ENCODE measurements at places on chromosomes 7 and 10.

GRCh38 chr10:96606216-96606615 lies 19.4 kb upstream of the TM9SF3 start:
- no peak for DNase-seq

- no peak for DNase-seq
Observed at GRCh38 chr7:139118234-139118804, 8.8 kb upstream of the ZC3HAV1 start.

GRCh38 chr10:110858297-110858934 lies 13.3 kb upstream of the PDCD4 start:
- no peak for DNase-seq

DNA sequence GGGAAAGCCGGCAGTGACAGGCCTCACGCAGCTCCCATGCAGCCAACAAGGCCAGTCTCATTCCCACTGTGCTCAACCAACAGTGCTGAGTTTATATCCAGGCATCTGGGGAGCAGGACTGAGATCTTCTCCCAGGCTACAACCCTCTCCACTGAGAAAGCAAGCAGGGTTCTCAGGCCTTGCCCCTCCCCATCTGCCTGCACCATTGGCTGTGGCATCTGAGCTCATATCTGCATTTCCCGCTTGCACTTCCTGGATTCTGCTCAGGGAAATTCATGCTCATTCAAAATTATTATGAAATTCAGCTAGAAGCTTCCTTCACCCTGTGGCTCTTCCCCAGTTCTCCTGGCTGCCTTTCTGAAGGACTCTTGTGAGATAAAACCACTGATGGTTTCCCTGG lies 1029.0 kb downstream of the GRM8 start:
- DNase-seq, result no peak

- no peak for DNase-seq
Observed at GRCh38 chr7:98964596-98964995, 86.3 kb downstream of the TRRAP start.

GRCh38 chr7:12861070-12861469 lies 173.6 kb downstream of the ARL4A start:
- no peak for DNase-seq

DNA sequence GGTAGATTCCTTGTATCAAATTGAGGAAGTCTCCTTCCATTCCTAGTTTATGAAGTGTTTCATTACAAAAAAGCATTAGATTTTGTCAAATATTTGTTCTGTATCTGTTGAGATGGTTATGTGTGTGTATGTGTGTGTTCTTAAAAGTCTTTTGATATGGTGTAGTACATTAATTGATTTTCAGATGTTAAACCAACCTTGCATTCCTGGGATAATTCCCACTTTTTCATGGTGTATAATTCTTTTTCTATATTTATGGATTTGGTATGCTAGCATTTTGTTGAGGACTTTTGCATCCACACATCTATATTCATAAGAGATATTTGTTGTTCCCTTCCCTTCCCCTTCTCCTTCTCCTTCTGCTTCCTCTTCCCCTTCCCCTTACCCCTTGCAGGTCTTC lies 8.9 kb upstream of the GIMAP8 start:
- no peak for DNase-seq

DNA sequence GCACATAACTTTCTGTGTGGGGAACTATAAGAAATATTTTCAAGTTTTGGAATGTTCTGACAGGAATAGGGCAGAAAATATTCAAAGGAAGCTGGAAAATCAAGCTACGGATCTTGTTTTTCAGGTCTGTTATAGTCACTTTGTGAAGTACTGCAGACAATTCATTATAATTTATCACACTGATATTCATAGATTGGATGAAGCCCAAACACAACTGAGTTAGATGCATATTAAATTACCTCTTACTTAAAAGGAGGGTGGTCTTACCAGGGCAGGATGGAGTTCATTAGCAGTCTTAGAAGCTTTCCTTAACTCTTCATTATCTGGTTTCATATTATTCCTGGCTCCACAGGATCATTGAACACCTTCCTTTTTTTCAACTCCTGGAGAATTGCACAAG lies 242.3 kb downstream of the DYNC1I1 start:
- DNase-seq, result no peak

DNA sequence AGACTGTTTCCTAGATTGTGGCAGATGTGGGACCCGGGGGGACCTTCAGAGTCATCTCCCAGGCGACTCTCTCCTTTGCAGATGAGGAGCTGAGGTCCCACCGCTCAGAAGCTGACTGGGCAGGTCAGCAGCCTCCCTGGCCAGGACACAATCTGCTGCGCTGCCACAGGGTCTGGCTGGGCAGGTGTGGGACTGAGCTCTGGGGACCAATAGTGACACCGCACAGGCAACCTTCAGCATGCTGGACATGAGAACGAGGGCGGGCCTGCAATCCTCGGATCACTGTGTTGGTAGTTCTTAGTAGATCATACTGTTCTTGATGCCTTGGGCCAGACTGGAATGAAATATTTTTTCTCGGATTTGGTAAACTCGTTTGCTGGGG lies 20.5 kb upstream of the CRYGN start:
- DNase-seq, result no peak

GRCh38 chr10:115209133-115209532 lies 116.0 kb downstream of the ATRNL1 start:
- no peak for DNase-seq

DNA sequence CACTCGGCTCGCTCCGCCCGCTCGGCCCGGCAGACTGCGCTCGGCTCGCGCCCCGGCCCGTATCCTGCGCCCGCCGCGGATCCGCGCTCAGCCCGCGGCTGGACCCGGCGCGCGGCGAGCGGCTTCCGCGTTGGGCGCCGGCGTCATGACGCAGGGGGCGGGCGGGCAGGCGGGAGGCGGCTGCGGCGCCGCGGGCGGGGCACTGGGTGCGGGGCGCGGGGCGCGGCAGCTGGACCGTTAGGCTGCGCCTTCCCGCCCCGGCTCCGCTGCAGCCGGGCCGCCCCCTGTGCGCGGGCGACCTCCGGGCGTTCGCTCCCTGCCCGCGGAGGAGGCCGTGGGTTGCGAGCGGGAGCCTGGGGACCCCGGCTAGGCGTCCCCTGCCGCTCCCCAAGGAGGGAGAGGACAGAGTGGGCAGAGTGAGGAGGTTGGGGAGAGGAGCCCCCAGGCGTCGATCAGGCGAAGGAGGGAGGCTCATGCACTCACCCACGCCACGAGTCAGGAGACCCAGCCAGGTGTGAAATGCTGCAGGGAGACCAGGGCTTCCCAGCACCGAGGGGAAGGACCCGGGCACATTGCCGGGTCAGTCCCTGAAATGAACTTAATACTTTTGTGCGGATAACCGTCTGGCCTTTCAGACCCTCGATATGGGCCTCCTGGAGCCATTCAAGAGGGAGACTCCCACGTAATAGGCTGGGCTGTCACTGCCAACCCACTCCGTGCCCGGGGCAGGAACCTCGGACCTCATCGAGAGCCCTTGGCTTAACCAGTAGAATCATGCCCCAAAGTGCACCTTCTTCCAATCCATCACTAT lies at the start of gene PIP4K2A:
TSS of gene PIP4K2A (minus strand) at position 100 of the 811 bp plus-strand sequence. CDS start 252 bp downstream, outside the sequence.
- DNase-seq, result peak; percentile 89

- DNase-seq, result peak; percentile 16
Observed at GRCh38 chr7:150937848-150938561, 40.1 kb downstream of the KCNH2 start.

- DNase-seq, result peak; percentile 8
Observed at GRCh38 chr7:11228515-11228914, 254.8 kb downstream of the PHF14 start.

DNA sequence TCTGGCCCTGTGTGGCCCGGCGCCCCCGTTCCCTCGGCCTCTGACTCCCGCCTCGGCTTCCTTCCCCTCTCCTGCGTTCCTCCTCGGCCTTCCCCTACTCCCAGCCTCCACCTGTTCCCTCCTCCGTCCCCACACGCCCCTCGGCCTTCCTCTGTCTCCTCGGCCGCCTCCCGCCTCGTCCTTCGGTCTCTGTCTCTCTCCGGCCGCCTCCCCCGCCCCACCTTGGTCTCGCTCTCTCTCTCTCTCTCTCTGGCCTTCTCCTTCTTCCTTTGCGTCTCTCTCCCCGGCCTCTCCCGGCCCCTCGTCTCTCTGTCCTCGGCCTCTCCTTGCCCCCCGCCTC lies 588 bp downstream of the GET4 start:
- DNase-seq, result no peak

GRCh38 chr7:95062901-95063300 lies 155.5 kb downstream of the PPP1R9A start:
- DNase-seq, result no peak

GRCh38 chr7:21261627-21262594 lies 166.0 kb upstream of the SP4 start:
- DNase-seq, result peak; percentile 49

- DNase-seq, result no peak
Observed at GRCh38 chr10:14306190-14306589, 24.5 kb downstream of the FRMD4A start.

- no peak for DNase-seq
Observed at GRCh38 chr10:71857934-71858890, 7.2 kb upstream of the PSAP start.

- no peak for DNase-seq
Observed at GRCh38 chr10:113063043-113063967, 113.3 kb downstream of the TCF7L2 start.

- DNase-seq, result no peak
Observed at GRCh38 chr10:4721999-4722753, 103.8 kb upstream of the AKR1E2 start.

- no peak for DNase-seq
Observed at GRCh38 chr7:91336106-91336505, 71.9 kb downstream of the FZD1 start.

DNA sequence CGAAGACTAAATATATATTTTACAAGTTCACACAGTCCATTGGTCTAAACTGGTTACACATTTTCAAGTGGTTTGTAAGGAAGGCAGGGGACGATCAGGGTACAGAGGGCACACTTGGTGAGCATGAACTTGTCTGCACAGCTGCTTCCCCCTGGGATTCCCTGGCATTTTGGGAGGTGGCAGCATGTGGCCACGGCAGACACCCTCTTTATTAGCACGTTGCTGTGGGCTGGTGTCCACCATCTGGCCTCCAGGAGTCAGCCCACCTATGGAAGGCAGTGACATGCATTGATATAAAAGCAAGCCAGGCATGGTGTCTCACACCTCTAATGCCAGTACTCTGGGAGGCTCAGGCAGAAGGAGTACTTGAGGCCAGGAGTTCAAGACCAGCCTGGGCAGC lies 350.2 kb downstream of the TYW1 start:
- no peak for DNase-seq

GRCh38 chr10:91190876-91191583 lies 29.4 kb upstream of the PCGF5 start:
- no peak for DNase-seq

DNA sequence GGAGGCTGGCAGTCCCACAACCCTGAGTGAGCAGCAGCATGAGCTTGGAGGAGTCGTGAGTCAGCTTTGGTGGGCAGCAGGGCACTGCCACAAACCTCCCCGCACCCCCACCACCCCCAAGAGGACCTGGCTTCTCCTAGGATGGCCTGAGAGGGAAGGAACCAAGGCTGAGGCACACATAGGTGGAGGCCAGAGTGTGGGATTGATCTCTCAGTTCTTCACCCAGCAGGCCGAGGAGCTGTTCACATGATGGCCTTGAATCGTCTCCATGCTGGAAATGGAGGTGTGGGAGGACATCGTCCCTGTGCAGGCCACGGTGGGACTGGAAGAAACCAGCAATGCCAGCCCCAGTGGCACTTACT lies 17.4 kb upstream of the GDF10 start:
- DNase-seq, result no peak

GRCh38 chr7:126016722-126017121 lies 1087.1 kb upstream of the POT1 start:
- DNase-seq, result no peak

GRCh38 chr10:60817398-60817805 lies 39.1 kb downstream of the CDK1 start:
- DNase-seq, result no peak

DNA sequence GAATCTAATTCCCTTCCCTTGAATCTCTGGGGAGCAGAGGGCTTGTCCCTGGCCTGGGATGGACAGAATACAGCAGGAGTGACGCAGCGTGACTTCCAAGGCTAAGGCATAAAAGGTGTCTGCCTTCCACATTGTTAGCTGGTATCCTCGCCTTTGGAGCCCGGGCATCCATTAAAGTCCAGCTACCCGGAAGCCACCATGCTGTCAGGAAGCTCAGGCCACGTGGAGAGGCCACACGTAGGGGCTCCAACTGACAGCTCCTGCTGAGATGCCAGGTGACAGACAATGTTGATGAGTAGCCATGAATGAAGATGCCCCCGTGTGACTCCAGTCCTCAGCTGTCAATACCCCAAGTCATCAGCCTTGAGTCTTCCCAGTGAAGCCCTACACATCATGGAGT lies 99.9 kb downstream of the OAT start:
- DNase-seq, result no peak

DNA sequence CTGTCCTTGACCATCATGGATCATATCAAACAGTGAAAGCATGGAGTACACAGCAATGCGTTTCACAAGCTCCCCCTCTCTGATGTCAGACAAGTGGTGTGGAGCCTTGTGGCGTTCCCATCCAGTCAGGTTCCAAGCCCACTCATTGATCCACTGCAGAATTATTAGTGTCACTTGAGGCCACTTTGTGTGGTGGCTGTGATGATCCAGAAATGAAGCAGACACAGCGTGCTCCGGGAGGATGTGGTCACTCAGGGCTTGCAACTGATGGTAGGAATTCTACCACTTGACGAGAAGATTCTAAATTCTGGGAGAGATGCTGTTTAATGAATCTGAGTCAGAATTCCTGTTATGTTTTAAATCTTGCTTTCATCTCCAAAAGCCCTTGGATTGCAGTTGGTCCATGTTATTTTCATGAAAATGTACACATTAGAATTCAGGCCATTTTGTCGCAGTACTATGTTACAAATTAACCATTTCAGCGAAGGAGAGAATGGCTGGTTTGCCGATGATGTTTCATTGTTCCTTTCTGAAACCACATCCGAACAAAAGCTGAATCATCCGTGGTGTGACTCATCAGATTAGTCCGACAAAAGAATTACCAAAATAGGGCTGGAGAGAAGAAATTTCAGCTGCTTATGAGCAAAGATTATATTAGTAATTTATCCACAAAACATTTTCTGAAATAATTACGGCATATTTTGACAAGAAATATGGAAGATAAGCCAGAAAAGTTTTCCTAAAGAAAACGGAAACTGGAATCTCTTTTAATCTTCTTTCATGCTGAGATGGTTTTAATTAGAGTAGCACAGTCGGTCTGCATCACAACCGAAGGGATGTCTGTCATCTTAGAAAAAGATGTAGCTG lies 48.1 kb downstream of the INSYN2A start:
- DNase-seq, result peak; percentile 70

DNA sequence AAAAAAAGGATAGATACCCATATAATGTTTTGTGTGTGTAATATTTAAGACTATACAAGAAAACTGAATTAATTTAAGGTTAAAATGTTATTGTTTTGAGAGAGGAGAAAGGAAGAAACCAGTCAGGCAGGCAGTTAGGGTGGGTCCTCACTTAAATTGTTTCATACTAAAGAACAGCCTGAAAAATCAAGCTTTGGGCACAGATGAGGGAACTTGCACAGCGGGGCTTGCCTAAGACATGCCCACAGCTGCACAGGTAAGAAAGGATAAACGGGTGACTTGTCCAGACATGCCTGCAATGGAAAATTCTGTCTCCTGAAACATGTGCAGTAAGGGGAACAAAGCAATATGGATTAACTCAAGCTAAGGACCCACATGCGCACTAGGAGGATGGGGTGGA lies 158.4 kb downstream of the BBS9 start:
- DNase-seq, result no peak

GRCh38 chr7:36011588-36011965 lies 141.5 kb upstream of the EEPD1 start:
- no peak for DNase-seq
